IMR-90 (cell line): ENCODE measurements at places on chromosomes 1 and 21. TPM values are rescaled to one million over a fixed set of nuclear protein-coding genes. Genes with fewer than 3 reads are reported as not detected.

ACBD6 gene
- total RNA-seq, result 52.5 and 83.3 TPM in 2 replicates

DNA sequence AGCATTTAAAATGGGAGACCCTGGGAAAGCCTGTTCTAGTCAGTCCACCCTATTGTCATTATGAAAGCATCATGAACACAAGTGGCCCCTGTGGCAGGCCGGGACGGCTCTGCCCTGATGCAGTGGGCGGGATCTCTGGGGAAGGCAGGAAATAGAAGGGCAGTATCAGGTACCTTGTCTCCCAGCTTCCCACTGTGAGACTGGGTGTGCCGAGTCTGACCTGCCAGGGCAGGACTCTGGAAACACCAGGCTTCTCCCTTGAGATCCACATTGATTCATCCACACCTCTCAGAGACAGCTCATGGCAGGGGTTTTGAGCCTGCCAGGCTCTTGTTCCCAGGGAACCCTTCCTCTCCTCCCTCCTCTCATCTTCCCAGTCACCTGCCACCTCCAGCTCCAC is 24.5 kb upstream of the GNPAT start:
- no peak for DNase-seq

LRRN2 gene
- not detected in 2 replicates for total RNA-seq

ASTN1 gene
- total RNA-seq, result under 0.01 TPM in 1 of 2 replicates, not detected in the other

DNA sequence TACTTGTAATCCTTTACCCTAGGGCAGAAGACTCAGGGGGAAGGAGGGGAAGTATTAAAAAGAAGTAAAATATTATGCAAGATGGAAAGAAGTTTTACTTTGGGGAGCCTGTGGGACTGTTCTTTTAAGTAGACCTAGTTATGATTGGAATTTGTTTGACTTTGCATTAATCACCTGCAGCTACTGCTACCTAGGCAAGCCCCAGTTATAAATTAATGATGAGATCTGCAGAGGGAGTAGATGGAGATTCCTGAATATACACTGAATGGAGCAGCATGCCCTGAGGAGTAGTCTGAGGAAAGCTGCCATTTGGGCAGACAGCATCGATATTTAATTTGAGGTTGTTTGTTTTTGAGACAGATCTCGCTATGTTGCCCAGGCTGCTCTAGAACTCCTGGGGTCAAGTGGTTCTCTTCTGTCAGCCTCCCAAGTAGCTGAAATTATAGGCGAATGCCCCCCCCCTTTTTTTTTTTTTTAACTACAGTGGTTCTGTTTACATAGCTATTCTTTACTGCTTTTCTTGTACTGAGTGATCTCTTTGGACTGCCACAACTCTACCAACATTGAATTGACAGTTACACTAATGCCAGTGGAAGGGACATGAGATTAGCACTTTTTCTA is 81.4 kb upstream of the SERTAD4 start:
- no peak for DNase-seq

GRCh38 chr21:15617964-15618363 is 111.8 kb upstream of the USP25 start:
- peak; percentile 21 for DNase-seq

DNA sequence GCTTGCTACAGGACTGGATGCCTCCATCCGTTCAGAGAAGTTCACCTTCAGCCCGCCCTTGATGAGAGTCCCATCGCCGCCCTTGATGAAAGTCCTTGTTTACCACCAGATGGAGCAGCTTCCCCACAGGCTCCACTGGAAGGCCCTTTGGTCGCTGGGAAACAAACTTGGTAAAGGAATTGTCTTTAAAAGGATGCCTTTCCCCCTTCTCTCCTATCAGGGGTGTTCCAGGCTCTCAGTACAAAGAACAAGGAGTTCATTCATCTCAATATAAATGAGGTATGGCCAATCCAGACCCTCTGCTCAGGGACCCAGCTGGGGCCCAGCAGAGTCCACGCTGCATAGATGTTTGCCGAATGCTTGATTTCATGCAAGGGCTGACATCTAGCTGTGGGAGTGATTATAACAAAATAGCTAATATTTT is 50.8 kb downstream of the CAPN9 start:
- peak; percentile 73 for DNase-seq

THBS3 gene
- total RNA-seq, result 13.1 and 15.1 TPM in 2 replicates

DNA sequence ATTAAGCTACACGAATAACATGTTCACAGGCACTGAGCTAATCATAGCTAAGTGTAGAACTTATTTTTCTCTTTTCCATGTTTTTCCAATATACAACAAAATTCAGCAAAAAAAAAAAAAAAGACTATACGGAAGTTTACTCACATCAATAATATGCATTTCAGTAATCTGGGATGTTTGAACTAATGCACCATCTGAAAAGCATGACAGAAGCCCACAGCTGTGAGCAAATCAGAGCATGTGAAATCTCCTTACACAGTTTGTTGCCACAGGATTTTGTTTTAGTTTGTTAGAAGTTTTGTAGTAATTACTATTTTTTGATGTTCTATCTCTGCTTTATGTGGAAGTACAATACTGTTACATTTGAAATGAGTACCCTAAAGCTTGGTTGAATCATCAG is 1051.7 kb downstream of the TTLL7 start:
- no peak for DNase-seq

DNA sequence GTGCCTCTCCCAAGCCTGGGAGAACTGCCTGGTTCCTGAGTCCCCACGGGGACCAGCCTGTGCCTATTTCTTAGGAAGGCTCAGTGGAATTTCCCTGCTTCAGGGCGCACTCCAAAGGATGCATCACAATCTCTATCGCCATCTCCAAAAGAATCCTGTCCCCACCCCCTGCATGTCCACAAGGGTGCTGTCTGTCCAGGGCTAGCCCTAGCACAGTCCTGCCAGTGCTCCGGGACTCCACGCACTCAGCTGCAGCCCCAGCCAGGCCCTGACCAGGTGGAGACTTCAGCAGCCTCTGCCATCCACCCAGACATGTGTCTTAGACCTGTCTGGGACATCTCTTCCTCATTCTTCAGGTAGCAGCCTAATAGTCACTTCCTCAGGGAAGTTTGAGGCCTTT is 199.7 kb downstream of the GRIK3 start:
- DNase-seq, result no peak

- DNase-seq, result peak; percentile 64
These were observed 829 bp downstream of the PEA15 start for GRCh38 chr1:160206036-160206389.

CLCA2 gene
- under 0.01 and 0.18 TPM in 2 replicates for total RNA-seq

DNA sequence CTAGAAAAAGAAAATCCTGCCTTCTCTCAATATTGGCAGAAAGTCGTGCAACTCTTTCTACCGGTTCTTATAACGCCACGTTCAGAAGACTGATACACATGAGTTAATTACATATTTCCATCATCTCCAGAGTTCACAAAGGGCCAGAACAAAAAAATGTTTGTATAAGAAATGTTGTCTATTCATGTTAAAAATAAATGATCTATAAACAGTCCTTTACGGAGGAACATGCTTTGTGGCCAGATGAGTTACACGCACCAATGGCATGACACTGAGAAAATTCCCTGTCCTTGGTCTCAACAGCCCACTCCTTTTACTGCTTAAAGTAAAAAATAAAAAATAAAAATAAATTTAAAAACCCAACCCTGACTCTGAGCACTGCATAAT is 29.5 kb downstream of the C2CD2 start:
- peak; percentile 57 for DNase-seq

DNA sequence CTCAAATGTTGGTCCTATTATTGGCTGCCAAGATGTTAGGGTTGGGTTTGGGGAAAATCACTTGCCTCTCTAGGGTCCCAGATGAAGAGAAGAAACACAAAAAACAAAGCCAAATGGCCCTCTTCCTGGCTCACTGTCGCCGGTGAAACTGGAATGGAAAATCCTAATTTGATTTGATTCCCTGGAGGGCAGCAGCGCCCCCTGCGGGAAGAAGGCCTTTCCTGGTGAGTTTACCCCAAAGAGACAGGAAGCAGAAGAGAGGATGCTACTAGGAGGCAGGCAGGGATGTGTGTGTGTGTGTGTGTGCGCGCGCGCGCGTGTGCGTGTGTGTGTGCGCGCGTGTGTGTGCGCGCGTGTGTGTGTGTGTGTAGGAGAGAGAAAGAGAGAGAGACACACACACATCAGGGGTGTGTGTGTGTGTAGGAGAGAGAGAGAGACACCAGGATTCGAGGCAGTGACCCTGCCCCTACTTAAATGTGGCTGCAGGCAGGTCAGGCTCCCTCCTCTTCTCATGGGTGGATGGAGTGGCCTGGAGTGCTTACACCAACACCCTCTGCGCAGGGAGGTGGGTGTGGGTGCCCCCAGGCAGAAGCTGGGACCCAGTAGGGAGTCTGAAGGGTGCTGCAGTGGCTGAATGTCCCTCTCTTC is 3.1 kb upstream of the SELENON start:
- DNase-seq, result peak; percentile 77
